Germinal center (tissue), 1 donor: ENCODE measurements at places on chromosomes 13 and 19.

DNA sequence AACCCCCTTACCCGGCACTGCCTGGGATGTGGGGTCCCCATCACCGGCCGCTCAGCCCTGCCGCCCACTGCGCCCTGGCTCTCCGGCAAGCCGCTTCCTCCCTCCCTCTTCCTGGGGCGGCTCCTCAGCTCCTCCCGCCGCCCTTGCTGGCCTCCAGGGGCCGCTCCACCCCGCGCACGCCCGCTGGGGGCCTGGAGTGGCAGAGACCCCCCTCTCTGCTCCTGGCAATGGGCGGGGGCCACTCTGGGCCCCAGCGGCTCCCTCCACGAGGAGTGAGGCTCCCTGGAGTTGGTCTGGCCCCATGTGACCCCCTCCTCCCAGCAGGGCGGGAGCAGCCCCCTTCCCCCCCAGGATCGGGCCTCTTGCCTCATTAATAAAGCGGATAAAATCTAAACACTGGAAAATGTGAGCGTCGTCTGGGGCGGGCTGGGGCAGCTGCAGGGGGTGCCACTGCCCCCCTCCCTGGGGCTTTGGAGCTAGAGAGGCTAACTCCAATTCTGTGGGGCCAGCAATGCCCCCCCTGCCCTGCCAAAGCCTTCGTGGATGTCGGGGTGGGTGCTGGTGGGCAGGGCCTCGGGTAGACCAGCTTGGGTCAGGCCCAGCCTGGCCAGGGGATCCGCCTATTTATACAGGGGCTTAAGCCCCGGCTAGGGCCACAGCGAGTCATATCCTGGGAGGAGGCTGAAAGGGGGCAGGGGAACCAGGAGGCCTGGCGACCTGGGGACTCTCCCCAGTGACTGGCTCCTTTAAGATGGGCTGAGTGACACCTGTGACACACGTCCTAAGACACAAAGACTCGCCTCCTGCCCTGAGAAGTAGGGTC lies at the start of gene PTGER1:
Gene PTGER1 (minus strand): TSS at position 104 of the 823 bp plus-strand sequence. CDS start 1,034 bp downstream, outside the sequence.
- no peak for DNase-seq

DNA sequence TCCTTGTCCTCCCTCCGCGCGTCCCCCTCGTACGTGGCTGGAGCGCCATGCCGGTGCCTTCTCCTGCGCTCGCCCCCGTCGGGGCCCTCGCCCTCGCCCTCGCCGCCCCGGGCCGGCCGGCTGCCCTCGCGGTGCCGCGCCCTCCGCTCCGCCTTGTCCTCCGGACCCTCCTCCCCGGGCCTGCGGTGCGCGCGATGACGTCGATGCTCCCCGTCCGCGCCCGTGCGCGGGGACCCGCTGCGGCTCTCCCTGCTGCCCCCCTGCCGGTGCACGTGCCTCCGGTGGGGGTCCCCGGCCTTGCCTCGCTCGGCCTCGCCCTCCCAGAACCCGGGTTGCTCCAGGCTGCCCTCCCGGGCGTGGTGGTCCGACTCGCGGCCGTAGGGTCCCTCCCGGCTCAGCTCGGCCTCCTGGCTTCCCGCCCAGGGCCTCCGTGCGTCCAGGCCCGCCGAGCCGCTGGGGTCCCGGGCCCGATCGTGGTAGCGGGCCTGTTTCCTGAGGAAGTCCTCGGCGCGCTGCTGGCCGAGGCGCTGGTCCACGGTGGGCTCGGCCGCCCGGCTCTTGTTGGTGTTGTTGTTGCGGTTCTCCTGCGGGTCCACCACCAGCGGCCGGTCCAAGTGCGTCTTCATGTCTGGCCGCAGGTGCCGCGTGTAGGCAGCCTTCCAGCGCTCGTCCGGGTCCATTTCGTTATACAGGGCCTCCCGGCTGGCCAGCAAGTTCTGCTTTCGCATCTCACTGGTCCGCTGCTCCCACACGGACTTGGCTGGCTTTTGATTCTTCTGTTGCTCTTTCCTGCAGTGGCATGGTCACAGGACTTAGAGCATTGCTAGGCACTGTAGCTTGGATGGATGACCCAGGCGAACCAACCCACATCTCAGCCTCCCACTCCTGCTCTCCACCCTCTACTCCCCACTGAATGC lies 148.6 kb downstream of the IER2 start:
- no peak for DNase-seq

DNA sequence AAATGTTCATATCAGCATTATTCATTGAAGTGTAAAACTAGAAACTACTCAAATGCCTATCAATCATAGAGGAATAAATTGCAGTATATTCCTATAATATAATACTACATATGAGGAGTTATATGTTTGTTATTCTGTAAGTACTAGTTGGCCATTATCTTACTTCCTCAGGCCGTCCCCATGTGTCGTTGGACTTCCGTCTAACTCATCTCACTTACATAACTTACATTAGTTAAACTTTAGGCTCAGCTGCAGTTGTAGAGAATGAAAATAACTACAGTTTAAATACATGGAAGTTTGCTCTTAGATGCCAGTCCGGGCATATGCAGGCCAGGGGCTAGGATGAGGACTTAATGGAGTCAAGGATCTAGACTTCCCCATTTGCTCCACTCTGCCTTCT lies 8.6 kb upstream of the EPSTI1 start:
- no peak for DNase-seq

DNA sequence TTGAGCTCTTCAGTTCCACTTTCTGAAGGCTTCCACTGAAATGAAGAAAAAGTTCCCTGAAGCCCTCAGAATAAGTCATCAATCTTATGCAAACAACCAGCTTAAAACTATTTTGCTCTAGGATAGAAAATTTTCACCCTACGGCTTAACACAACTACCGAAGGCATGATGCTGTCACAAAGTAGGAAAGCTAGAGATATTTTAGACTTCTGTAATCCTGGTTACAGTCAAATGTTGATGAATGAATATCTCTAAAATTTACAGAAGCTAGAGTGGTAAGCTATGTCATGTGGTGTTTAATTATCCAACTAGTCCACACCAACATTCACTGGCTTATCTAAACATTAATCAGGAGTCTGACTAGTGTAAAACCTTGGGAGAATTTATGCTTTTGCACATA lies 197.9 kb downstream of the SUCLA2 start:
- no peak for DNase-seq

DNA sequence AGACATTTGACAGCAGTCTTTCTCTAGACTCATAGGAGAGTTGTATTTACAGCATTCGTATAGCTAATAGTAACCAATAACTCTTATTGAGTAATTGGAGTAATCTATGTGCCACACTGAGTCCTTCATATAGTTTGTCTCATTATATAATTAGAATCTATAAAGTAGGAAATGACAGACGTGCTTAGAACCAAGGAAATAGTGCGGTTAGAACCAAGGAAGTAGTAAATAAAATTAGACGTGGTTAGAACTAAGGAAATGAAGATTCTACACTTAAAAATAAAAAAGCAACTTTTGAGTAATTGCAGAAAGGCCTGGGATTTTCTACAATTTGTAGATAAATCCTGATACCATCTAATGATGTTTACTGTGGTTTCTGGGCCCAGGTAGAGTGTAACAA lies 107.8 kb upstream of the TNFSF11 start:
- DNase-seq = no peak

DNA sequence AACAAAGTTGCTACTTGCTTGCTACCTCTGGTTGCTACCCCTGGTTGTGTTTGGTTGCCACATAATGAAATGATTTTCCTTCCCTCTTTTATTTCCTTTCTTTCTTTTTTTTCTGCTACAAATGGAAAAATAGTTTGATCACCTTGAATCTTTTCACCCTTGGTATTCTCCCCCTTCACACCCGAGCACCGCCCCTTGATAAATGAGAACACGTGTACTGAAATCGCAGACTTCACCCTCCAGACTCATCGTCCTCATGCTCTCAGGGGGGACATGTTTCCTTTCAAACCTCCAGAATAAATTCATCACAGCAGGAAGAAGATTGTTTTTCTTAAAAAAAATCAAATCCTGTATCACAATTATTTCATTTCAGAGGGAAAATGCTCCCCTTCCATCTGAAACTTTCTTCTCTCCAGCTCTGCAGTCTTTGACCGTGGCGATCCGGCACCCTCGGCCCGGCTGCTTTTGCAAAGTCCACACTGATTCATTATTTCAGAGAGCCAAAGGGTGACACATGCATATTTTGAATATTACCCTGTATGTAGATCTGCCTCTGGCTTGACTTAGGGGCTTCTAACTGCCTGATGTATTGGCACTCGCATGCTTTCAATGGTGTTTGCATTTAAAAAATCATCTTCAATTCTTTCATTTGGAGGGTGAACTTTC lies 222.6 kb upstream of the MAB21L1 start:
- DNase-seq = no peak

DNA sequence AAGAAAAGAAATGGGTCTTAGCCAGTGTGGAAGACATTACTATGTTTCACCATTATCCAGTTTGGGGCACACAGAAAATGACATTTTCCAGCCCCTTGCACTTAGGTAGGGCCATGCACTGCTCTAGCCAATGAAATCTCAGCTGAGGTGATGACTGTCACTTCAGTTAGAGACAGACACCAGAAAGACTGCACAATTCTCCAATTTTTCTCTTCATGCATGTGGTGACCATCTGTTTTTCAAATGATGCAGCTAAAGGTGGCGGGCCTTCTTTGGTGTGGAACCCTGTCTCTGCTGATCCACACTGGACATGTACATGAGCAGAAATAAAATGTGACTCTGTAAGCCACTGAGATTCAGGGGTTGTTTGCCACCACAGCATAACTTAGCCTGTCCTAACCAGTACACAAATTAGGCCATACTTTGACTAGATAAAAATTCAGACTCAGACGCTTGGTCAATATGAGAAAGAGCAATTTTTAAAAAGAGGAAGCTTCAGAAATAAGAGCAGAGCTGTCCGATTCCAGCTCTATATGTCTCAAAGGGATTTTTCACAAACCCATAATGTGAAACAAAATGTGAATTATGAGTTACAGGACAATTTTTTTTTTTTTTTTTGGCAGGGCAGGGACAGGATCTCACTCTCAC lies 6.7 kb downstream of the ZNF565 start:
- DNase-seq = peak; percentile 51

GRCh38 chr19:42554046-42554575 lies 25.8 kb upstream of the CEACAM1 start:
- DNase-seq = no peak

DNA sequence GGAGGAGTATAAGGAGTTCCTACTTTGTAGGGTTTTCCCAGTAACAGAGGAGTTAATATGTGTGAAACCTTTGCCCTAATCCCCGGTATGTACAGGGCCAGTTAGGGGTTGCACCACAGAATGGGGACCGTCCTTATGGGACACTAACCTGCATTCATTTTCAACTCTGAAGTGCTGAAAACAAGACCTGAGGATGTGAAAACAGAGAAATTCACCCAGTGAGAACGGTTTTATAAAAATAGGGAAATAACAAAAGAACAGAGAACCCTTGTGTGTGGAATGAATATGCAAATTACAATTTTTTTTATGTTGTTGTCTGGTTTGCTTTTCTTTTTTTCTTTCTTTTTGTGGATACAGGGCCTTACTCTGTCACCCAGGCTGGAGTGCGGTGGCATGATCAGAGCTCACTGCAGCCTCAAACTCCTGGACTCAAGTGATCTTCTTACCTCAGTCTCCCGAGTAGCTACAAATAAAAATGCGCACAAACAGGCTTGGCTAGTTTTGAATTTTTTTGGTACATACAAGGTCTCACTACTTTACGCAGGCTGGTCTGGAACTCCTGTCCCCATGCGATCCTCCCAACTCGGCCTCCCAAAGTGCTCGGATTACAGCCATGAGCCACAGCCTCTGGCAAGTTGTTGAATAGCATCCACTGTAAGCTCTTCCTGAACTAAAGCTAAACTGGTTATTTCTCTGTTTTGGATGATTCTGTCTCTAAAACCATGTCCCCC lies 10.6 kb downstream of the CLC start:
- DNase-seq = no peak

- no peak for DNase-seq
These were observed 4.3 kb upstream of the DACH1 start for GRCh38 chr13:71871176-71871754.

DNA sequence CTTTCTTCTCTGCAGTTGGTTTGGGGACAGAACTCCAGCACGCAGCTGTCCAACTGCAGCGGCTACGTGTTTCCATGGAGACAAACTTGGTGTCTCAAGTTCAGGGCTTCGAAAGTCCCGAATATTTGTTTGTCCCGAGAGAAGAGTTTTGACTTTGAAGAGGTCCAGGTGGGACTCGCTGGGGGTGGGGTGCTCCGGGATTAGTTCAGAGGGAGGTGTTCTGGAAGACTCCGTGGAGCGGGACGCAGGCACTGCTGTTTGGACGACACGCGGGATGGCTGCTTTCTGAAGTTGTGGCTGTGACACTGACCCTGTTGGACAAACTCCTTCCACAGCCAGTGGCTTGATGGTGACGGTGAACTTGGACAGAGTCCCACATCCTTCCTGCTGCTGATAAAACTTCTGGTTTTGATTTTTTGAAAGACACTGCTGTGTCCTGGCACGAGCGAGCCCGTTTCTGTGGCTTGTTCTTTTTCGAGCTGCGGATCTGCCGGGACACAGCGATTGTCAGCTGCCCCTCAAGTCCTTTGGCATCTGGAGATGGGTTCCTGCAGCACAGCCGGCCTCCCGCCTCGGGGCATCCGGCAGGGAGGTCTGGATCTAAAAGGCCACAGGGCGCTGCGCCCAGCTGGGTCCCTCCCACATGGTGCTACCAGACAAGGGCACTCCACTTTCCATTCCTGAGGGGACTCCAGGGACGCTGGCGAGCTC lies 15.9 kb upstream of the RANBP3 start:
- DNase-seq = no peak

DNA sequence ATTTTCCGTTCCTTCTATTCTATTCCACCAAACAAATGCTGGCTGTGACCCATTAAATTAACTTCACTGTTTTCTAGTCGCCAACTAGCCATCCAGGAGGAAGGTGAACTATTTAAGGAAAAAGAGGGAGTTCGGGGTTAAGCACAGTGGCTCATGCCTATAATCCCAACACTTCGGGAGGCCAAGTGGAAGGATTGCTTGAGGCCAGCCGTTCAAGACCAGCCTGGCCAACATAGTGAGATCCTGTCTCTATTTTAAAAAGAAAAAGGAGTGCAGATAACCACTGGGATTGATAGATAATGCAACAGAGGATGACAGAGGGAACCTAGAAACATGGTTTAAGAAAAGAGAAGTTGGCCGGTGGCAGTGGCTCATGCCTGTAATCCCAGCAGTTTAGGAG lies 44.7 kb downstream of the SPTBN4 start:
- DNase-seq = no peak

- no peak for DNase-seq
These were observed 4.2 kb upstream of the ISYNA1 start for GRCh38 chr19:18441804-18442788.

- no peak for DNase-seq
These were observed 38.6 kb upstream of the POP4 start for GRCh38 chr19:29567366-29567915.

DNA sequence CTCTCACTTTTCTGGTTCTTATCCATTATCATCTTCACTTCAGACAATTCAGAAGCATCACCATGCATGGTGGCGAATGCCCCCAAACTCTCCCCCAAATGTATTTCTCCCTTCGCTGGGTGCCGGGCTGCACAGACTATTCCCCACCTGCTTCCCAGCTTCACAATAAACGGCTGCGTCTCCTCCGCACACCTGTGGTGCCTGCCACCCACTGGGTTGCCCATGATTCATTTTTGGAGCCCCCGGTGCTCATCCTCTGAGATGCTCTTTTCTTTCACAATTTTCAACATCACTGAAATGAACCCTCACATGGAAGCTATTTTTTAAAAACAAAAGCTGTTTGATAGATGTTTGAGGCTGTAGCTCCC lies 2.8 kb upstream of the F10 start:
- DNase-seq = no peak
